ENCODE measurements at places on chromosomes 5 and 9. TPM values are rescaled to one million over a fixed set of nuclear protein-coding genes. Genes with fewer than 3 reads are reported as not detected.

TRIM7 gene
- total RNA-seq, result 16.1 TPM

C1QTNF2 gene
- 4.8 TPM for total RNA-seq

COL15A1 gene
- 20.2 TPM for total RNA-seq

CNTLN gene
- total RNA-seq, result 9.6 TPM

MGAT1 gene
- total RNA-seq, result 56.8 TPM

TAF11L5 gene
- total RNA-seq, result not detected
